ENCODE measurements at places on chromosomes 5 and 9.

DNA sequence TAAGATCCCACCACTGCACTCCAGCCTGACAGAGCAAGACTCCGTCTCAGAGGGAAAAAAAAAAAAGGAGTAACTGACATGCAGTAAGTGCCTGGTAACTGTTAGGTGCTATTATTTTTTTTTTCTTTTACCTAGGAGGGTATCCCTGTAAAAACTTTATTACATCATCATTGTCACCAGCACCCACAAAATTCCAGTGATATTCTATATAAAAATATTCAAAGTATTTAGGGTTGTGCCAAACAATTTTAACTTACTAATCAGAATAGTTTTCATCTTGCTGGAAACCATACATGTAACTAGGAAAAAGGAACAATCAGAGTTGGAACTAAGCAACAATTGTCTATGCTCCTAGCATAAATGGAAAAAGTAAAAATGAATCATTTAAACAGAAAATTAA, 112.4 kb downstream of the SSBP2 start:
- no peak for DNase-seq

DNA sequence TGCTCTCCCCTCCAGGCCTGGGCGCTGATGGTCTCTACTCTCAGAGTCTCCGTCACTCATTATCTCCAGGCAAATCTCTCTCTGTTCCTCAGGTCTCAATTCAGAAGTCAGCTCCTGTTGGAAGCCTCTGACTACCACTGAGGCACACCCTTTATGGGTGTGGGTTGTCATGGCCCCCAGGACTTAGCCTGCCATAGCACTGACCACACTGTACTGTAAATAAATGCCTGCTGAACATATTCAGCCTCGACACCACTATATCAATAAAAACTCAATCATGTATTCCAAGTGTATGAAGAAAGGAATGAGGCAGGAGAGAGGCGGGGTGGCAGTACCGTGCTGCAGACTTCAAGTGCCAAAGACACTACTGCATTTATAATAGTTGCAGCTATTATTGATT, 88.9 kb downstream of the PCDH1 start:
- DNase-seq = no peak

DNA sequence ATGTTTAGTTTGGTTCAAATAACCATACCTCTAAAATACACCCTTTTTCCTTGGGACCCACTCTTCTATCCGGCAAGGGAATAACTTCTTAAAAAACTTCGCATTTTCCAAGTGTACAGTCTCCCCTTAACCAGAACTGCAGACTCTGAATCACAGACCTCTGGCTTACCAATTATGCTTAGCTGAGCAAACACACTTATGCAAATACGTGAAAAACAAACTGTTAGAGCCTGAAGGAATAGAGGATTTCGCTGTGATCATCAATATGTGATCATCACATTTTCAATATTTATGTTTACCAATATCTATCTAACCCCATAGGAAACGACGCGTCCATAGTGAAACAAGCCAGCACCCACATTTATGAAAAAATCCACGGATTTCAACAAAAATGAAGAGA, 1.3 kb downstream of the LPAR1 start:
- DNase-seq = no peak

GRCh38 chr5:10994091-10994986, 233.3 kb upstream of the DAP start:
- DNase-seq = no peak

DNA sequence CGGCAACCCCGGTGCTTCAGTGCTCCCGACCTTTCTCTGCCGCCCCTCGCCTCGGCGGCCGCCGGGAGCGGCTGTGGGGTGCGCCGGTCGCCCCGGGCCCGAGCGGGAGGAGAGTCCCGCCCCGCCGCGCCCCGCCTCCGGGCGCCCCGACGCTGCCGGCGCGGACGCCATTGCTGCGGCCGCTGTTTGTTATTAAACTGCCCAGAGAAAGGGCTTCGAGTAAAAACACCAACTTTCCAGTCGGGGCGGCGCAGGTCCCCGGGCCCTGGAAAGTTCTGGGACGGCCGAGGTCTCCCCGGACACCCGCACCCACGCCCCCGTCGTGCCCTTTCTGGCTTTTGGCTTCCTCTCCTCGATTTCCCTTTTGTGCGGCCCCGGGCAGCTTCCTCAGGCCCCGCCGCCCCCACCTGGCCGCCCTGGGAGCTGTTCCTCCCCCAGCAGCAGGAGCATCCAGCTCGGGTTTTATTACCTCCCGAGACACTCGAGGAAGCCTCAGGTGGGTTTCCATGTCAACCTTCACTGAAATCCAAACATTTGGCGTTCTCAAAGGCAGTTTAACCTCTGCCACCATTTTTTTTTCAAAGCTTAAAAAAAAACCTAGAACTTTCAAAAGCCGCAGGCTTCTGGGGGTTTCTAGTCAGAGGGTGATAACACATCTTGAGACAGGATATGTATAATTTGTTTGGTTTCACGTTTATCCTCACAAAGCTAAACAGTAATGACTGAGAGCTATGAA, 334.4 kb downstream of the CWC27 start:
- peak; percentile 35 for DNase-seq

- DNase-seq = no peak
Observed at GRCh38 chr9:94680621-94681020, 41.3 kb upstream of the FBP1 start.

DNA sequence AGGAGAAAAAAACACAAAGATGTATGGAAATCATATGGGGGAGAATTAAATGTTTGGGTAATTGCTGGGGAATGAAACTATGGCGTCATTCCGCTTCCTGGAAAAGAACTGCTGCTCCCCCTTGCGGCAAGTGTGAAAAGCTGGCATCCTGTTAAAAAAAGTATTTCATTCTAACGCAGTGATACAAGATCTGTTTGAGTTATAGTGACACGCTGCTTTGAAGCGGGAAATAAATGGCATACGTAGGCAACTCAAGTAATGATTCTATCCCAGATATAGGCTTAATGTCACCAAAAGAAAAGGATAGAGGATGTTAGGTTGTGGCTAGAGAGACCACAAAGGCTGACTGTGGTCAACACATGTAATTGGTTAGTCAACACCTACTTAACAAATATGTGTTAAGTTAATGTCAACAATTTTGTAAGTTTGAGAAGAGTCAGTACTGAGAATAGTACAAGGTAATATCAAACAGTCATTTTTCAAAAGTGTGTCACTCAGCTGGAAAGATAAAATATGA, 70.2 kb upstream of the ALDH1A1 start:
- peak; percentile 29 for DNase-seq

DNA sequence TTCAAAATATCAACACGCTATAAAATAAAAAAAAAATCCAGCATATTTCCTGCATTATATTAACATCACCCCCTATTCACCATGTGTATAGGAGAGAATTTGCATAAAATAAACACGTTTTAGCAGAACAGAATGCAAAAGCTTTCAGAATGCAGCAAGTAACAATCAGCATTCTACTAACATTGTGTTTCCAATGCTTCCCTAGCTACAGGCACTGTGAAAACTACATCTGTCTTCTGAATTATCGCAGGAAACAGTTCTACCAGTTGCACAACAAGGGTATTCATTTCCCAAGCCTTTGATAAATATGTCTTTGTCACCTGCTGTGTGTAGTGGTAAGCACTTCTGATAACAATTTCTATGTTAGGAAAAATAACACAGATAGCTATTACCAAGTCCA, 1015.8 kb downstream of the CDH18 start:
- DNase-seq = no peak

DNA sequence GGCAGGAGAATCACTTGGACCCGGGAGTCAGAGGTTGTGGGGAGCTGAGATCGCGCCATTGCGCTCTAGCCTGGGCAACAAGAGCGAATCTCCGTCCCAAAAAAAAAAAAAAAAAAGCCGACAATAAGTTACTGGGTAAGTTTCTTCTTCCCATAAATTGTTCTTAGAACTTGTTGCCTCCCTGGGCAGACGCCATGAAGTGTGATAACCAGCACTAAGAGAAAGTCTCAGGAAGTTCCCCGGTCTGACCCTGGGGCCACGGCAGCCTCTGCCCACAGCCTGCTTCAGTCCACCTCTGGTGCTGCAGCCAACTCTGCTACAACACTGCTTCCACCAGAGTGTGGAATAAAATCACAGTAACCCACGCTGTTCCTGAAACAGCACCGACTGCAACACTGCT, 19.1 kb downstream of the LPCAT1 start:
- DNase-seq = no peak

DNA sequence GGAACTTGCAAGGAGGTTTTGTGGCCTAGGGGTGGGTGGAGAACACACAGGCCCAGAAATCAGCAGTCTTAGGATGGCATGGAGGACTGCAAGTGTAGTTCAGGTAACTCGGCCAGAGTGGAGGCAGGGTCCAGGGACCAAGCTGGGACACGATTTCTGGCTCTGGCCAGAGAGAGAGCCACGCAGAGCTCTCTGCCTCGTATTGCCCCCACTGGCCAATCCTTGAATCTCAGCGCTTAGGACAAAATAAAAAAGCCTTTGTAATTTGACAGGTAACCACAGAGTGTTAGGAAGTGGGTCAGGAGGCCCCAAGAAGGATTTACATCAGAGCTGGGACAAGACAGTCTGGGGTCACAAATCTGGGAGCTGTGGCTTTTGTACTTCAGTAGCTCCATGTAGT, 11.7 kb downstream of the MAP3K1 start:
- no peak for DNase-seq

GRCh38 chr9:128088253-128088945, 20.4 kb downstream of the SLC25A25 start:
- DNase-seq = no peak

GRCh38 chr5:142432369-142432863, 107.6 kb upstream of the SPRY4 start:
- DNase-seq = no peak

DNA sequence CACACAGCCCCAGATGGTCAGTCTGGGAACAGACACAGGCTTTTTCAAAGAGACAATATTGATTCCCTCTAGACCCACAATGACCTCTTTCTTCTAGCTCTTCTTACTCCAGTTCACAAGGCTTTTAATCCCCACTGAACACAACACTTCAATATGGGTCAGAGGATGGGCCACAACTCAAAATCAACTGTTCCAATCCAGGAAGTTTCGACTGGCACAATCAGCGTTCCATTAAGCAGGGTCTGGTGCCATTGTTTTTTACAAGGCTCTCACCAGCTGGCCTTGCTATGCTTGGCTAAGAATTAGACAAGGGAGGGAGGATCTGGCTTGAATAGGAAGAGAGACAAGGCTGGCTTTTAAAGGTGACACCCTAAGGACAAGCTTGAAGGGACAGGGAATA, 199.4 kb upstream of the SLC24A2 start:
- no peak for DNase-seq

DNA sequence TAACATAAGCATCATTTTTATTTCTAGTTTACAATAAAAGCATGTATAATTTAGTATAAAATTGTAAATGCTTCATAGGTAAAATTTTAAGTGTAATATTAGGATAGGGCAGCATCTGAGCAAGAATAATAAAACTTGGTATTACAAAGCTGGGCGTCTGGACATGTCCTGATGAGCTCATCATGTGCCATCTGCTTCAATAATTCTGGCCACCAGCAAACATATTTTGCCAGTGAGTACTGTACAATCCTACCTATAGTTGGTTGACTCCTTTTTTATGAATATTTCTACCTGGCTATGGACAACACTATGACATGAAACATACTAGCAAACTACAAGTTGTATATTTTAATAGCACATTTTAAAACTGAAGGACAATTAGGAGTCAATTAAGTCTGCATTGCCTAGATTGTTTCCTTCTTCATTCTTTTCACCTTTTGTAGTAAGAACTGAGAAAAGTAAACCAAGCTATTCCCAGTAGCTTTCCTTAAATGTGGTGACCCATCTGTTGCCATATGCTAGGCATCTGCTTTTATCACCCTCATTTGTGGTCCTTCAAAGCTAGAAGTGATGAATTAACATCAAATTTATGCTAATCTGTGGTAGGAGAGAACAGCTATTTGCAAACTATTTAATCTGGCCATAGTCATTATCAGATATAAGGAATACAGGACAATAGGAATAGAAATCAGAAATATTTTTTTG, 23.4 kb downstream of the LURAP1L start:
- no peak for DNase-seq

- no peak for DNase-seq
Observed at GRCh38 chr5:60257596-60258271, 364.2 kb upstream of the PDE4D start.

DNA sequence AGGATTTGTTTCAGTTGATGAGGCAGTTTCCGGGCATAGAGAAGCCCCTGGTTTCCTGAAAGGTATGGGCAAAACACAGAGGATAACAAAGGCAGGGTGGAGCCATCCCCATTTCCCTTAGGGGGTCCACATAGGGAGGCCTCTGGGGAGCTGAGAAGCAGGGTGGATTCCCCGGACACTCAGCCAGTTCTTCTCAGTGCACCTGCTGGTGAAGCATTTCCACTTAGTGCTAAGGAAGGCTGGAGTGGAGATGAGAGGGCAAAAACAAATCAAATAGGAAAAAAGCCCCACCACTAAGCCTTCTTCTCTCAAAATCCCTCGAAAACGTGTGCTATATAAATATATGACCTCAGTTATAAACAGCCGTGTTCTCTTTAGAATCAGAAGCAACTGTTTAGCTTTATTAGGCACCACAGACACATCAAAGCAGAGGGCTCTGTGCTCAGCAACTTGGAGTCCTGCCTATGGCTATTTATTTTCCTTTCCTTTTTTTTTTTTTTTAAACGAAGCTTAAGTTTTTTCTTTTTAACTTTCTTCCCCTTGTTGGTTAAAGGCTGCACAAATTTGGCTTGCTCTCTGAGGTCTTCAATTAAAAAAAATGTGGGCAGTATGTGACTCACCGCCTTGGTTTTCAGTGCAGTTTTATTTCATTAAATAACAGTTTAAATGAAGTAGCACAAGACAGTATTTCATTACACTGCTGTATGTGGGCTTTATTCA, 67.7 kb downstream of the PRDM6 start:
- no peak for DNase-seq

DNA sequence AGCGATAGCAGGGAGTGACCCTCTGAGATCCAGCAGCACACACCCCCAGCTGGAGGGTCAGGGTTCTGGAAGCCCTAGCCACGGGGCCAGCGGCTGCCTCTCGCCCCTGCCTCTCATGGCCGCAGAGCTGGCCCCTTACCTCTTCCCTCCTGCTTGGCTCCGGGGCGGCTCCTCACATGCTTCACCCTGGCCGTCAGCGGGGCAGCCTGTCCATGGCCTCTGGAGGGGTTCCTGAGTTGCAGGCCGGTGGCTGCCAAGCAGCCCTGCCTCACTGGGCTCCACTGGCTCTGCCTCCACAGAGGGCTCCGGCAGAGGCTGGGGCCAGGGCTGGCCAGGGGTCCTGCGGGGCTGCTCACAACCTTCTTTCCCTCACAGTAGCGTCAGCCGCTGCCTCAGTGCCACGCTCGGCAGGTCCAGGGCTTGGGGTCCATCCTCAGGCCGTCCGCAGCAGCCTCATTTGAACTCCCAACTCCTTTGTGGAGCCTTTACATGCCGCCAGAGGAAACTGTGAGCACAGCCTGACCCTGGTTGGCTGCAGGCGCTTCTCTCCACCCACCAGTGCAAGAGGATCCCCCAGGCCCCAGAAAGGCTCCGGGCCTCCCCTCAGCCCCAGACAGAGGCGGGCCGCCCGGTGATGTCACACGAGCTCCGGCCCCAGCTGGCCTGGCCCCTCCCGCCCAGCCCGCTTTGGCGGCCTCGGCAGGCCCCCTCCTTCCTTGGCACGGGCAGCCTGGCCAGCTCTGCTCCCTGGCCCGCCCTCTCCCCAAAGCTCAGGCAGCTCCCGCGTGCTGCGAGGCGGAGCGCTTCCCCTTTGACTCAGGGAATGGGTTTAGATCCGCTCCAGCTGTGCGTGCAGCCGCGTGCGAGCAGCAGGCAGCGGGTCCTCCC, at the start of gene ANGPTL2:
Gene ANGPTL2 (minus strand): TSS at position 460 of the 888 bp plus-strand sequence. CDS start 13,904 bp downstream, outside the sequence.
- DNase-seq = peak; percentile 82
